ENCODE measurements at places on chromosomes 7 and 10.

- DNase-seq, result no peak
These were observed 126.4 kb upstream of the DKK1 start for GRCh38 chr10:52187521-52188258.

DNA sequence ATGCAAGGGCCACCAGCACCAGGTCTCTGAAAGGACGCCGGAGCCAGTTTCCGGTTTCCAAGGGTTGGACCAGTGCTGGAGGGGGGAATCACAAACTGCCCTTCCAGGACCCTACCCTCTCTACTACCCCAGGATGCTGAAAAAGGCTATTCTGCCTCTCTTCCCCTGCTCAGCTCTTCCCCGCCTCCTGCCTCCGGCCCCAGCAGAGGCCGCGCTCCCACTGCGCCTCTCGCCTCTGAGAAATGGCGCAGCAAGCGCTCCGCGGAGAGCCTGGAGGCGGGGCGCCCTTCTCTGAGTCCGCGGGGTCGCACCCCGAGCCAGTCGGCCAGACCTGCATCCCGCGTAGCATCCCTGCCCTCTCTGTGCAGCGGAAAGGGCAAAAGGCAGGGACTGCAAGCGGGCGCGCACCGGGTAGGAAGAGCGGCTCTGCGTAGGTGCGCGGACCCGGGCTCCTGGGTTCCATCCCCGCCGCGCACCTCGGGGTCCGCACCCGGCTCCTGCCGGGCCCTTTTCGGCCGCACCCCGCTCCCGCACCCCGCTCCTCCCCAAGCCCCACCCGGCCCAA is 476 bp upstream of the RET start:
- DNase-seq, result no peak

- DNase-seq, result no peak
These were observed 6.0 kb downstream of the FKBP14 start for GRCh38 chr7:30020535-30020934.

GRCh38 chr7:19783541-19783940 is 10.1 kb upstream of the TMEM196 start:
- no peak for DNase-seq

DNA sequence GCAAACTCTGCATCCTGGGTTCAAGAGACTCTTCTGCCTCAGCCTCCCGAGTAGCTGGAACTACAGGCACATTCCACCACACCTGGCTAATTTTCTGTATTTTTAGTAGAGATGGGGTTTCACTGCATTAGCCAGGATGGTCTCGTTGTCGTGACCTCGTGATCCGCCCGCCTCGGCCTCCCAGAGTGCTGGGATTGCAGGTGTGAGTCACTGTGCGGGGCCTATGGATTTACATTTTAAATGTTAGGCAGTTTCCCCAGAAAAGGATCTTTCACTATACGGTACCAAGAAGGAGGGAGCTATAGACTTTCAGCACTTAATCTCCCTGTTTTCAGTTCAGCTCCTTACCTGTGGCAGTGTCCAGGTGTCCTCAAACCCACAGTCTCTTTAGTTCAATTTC is 50.8 kb downstream of the SIRT1 start:
- no peak for DNase-seq

DNA sequence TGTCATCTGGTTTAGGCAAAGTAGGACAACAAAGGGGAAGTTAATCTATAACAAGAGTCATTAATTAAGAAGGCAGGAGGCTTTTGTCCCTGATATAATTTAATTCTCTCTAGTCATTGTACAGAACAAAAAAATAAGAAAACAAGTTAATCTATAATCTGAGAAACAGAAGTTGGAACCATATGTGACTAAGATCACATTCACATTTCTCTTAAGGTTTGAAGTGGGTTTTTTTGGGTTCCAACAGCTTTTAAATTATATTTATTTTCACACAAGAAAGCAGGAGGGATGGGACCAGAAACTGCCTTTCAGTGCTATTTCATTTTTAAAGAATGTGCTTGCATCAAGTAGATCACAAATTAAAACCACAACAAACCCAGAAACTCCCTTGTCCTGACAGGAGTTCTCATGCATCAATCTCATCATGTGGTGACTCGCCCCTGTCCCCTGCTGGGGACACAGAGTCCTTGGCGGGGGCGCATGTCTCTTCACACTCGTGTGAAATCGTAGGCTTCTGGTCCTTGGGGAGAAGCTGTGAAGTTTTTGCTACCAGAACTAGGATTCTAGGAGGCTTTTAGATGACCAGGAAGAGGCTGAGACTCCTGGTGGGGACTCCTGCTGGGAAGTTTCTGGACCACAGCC is 10.1 kb upstream of the OPN4 start:
- DNase-seq, result peak; percentile 42
